Forelimb muscle (tissue), 1 donor: ENCODE measurements at places on chromosomes 6 and 20. TPM values are rescaled to one million over a fixed set of nuclear protein-coding genes. Genes with fewer than 3 reads are reported as not detected.

DNA sequence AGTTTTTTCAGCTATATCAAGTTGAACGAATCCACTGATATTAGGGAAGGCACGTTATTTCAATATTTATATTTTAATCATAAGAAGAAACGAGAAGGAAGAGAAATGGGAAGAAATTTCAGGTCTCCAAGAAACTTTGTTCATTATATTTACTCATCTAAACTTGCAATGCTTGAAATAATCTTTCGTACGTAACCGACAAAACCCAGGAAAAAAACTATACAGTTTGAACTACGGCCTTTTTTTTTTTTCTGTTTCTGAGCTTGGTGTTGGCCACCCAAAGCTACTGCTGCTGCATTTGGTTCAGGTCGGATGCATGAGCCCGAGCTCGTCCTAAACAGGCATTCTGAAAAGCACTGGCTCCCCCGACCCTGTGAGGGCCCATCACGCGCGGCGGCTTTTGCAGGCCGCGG lies 548 bp downstream of the PERP start:
- DNase-seq = no peak

DNA sequence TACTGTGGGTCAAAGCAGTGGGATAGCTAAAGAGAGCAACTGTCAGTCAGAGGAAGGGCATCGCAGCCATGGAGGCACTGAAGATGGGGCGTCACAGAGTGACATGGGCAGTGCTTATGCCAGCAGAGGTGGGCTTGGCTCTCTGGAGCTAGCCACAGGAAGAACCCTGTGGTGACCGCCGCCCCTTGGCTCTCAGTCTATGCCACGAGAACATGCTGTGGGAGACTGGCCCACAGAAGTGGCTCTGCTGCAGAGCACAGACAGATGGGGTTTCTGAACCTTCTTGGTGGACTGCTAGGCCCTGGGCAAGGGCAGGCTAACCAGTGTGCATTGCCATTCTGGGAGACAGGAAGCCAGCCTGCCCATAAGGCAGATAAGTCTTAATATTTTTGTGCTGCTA lies 290.0 kb upstream of the SUPT3H start:
- DNase-seq = no peak

DNA sequence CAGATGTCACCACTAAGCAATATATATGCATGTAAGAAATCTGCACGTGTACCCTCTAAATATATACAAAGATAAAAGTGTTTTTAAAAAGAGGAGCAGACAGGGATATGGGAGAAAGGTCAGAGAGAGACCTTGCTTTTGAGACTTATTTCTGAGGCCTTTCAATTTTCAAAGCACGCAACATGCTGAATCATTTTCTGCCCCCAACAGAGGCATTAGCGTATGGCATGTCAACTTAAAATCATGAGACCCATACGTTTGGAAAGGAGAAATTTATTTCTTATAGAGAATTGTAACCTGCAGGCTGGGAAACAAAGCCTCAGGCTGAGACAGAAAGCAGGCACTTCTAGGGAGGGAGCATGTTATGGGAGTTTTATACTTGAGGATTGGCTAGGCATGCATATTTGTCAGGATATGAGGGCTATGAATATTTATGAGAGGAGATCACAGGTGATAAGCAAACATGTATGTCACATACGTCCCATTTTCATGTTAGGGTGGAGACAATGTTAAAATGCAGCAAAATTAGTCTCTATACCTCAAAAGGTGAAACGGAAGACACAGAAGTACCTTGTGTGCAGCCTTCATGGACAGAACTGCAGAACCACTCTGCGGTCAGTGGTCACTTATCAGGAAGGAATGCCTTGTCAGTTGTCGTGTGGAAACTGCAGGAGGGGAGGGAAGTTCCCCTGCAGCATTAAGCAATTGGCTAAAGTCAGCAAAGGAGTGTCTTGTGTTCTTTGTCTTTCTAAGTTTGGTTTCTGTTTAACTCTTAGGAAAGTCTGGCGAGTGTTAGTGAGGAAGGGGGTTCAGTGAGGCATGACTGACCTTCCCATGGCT lies 6.3 kb upstream of the GABRR2 start:
- DNase-seq = no peak

The EDN3 gene
- polyA plus RNA-seq = 24.8 TPM

The ECT2L gene
- 0.29 TPM for polyA plus RNA-seq

The SPDEF gene
- 0.14 TPM for polyA plus RNA-seq

The PRRT1 gene
- polyA plus RNA-seq = 1.3 TPM

DNA sequence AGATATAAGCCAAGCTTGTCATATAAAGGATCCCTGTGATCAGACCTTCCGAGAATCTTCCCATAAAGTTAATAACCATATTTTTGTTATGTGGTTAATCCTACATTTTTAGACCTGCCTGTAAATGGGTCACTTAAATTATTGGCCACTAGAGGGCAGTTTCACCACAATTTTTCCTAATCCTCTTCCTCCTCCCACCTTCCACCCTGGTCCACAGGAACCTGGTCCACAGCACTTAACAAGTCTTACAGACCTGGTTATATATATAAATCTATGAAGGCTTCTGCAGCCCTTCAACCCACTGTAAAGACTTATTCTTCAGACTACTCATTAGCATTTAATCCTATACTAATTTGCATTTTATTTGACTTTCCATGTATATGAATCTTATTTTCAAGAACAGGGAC lies 28.3 kb downstream of the MRS2 start:
- peak; percentile 8 for DNase-seq

- DNase-seq = no peak
Measured at GRCh38 chr6:22399693-22400092, 102.9 kb upstream of the PRL start.

The C6orf132 gene
- polyA plus RNA-seq = 0.29 TPM

The APCDD1L gene
- polyA plus RNA-seq = 5.9 TPM

The MLN gene
- polyA plus RNA-seq = not detected

The NKX2-2 gene
- polyA plus RNA-seq = 0.13 TPM

DNA sequence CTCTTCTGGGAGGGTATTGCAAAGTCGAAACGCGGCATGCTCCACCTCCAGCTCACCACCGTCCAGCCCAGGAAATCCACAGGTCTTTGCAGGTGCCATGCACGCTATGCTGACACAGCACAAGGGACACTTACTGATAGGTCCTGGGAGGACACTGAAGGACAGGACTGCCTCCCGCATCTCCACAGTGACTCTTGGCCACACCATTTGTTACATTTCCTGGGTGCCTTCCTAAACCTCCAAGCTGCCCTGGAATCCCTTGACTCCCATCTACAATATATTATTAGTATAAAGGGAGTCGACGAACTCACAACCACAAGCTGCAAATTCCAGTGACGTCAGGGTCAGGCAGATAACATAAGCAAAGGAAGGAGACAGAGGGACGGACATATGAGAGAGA lies 106.9 kb downstream of the JPH2 start:
- DNase-seq = no peak

DNA sequence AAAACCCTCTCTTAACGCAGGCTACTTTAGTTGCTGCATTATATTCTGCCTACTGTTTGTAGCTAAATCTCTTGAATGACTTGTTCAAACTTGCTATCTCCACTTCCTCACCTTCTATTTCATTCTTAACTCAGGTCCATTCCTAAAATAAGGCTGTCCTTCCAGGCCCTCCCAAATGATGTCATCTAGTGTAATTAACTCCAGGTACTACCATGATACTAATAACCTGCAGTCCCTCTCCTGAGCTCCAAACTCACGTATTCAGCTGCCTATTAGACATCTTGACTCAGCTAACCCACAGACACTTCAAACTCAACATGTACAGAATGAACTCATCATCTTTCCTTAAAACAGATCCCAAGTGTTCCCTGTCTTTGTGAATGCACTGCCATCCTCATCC lies 10.5 kb upstream of the TOP1 start:
- no peak for DNase-seq

DNA sequence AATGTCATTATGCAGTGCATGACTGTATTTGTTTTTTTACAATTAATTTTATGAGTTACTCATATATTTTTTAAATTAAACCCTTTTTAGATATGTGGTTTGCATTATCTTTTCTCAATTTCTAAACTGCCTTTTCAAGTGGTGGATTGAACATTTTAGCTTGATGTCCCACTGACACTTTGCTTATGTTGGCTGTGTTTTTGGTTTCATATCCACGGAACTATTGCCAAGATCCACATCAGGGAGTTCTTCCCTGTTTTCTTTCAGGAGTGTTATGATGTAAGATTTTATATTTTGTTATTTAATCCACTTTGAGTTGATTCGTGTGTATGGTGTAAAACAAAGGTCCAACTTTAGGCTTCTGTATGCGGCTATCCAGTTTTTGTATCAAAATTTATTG lies 1144.9 kb upstream of the EYS start:
- no peak for DNase-seq

The MCHR2 gene
- polyA plus RNA-seq = not detected
